Right ventricle myocardium superior (tissue), 1 donor: ENCODE measurements at places on chromosomes 1 and 21. TPM values are rescaled to one million over a fixed set of nuclear protein-coding genes. Genes with fewer than 3 reads are reported as not detected.

Gene DHDDS
- 23.7 TPM for total RNA-seq

Gene CSF3R
- 3.3 TPM for total RNA-seq

Gene SAMD11
- 1.5 TPM for total RNA-seq

Gene ZBTB18
- total RNA-seq = 29.9 TPM

Gene CCDC17
- total RNA-seq = 1.0 TPM

Gene HTR6
- not detected for total RNA-seq

DNA sequence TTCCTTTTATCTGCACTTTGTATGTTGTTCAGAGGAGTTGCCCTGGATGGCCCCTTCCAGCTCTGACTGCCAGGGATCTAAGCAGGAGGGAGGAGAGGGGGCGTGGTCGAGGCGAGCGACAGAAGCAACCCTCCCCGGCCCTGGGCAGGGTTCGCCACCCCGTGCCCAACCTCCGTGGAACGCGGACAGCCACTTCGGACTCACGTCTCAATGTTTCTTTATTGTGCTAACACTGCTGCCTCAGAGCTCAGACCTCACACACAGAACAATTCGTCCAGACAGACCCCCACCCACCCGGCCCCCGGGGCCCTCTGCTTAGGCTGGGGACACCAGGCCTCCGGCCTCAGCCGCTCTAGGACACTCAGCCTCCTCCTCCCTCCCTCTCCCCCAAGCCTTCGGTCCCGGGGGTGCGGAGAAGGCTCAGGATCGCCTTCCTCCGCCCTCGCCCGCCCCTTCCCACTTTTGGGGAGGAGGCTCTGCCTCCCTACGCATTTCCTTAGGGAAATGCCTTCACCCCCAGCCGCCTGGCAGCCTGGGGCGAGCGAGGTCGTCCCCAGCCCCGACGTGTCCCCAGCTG, 8.3 kb downstream of the VSIG8 start:
- peak; percentile 93 for DNase-seq

DNA sequence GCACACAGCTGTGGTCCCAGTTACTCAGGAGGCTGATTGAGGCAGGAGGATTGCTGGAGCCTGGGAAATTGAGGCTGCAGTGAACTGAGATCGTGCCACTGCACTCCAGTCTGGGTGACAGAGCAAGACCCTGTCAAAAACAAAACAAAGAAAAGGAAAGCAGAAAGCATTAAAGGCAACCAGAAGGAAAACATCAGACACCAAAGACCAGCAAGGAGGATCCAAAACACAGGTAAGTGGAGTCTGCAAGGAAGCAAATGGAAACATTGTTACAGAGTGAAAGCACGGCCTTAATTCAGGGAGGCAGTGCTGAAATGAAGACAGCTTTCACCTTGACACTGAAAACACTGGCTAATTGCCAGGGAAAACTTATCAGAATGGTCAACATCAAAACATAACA, 40.8 kb downstream of the CFAP74 start:
- DNase-seq = no peak

GRCh38 chr1:155131285-155131684, 3.6 kb downstream of the EFNA1 start:
- peak; percentile 74 for DNase-seq

GRCh38 chr1:227914801-227915563, 32.8 kb downstream of the WNT9A start:
- peak; percentile 36 for DNase-seq

GRCh38 chr1:99250728-99251127, 13.6 kb upstream of the PLPPR4 start:
- DNase-seq = no peak

DNA sequence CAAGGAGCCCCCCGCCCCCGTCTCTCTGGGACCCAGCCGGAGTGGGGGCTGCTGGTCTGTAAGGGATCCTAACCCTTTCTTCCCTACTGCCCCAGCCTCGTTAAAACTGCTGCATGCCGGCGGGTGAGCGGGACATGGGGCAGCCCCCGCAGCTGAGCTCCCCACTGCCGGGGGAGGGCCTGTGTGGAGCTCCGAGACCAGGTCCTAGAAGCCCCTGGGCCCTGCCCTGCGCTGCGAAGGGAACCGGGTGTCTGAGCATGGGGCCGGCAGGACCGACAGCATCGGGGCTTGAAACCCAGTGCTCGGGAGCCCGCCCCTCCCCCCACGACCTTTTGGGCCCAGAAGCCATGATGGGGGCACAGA, 9.2 kb upstream of the COL6A1 start:
- peak; percentile 64 for DNase-seq

DNA sequence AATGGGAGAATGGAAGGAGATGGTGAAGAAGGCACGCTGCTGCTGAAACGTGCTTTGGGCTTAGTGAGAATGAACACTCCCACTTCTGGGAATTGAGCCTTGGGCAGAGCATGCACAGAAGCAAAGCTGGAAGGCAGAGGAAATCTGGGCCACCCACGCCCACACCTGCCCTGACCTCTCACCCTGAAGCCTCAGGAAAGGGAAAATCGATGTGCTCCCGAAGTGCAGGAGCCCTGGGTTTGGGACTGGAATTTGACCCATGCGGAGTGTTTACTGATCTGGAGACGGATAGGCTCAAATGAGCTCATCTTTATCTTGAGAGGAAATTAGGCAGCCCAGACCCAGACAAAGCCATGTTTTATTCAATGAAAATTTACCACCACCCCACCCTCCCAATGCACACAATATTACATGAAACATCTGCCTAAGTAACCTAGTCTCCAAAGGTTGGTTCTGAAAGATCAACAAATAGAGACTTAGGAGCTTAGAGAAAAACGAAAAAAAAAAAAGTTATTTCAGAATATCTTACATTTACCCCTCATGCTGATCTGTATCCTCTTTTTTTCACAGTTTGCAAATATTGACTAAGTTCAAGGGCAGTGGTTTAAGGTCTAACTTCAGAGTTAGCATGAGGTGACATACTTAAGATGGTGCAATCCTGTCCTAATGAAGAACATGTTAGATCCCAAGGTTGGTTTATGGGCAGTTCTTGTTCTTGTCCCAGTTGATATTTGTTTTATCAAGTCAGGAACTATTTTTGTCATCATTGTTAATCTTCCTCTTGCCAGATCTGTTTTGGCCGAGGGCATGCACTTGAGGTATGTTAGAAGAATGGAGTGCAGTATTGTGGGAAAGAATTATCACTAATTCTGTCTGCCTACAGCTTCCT, 63.0 kb downstream of the PROX1 start:
- DNase-seq = no peak

DNA sequence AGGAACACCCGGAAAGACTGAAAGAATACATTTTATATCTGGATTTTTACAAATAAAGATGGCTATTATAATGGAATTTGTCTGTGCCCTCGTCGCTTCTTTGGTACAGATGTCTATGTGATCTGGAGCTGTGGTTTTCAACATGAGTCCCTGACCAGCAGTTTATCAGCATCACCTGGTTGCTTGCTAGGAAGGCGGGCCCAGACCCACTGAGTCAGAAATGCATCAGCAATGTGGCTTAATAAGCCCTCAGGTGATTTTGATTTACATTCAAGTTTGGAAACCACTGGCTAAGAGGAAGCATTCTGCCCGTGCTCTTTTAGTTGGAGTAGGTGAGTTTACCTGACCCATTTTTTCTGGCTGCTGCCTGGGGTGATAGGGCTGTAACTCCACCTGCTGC, 31.7 kb downstream of the ATP1A1 start:
- DNase-seq = no peak

- no peak for DNase-seq
These were observed 21.4 kb upstream of the NPPB start for GRCh38 chr1:11880181-11880575.

DNA sequence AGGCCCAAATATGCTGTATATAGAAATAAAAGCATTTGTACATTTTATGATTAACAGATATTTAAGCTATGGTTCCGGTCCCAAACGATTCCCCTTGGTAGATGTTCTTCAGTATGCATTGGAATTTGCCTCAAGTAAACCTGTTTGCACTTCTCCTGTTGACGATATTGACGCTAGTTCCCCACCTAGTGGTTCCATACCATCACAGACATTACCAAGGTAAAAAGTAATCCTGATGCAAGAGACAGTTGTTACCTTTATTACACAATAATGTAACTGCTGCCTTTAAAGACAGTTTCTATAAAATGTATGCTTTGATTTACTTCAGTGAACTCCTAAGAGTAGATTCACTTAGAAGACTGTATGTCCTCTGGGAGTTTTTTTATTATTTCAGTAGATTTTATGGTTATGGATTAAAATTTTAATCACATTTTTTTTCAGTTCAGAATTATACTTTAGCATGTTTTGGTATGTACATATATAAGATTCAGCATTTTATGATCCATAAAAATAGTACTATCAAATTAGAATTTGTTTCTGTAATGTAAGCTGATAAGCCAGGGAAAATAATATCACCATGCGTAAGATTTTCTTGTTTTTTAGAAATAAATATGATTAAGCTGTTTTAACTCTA, 96.5 kb downstream of the USP25 start:
- no peak for DNase-seq

- DNase-seq = peak; percentile 96
These were observed 29.7 kb downstream of the ENO1 start for GRCh38 chr1:8848663-8849386.

GRCh38 chr21:29715089-29715488, 224.7 kb downstream of the GRIK1 start:
- DNase-seq = no peak

DNA sequence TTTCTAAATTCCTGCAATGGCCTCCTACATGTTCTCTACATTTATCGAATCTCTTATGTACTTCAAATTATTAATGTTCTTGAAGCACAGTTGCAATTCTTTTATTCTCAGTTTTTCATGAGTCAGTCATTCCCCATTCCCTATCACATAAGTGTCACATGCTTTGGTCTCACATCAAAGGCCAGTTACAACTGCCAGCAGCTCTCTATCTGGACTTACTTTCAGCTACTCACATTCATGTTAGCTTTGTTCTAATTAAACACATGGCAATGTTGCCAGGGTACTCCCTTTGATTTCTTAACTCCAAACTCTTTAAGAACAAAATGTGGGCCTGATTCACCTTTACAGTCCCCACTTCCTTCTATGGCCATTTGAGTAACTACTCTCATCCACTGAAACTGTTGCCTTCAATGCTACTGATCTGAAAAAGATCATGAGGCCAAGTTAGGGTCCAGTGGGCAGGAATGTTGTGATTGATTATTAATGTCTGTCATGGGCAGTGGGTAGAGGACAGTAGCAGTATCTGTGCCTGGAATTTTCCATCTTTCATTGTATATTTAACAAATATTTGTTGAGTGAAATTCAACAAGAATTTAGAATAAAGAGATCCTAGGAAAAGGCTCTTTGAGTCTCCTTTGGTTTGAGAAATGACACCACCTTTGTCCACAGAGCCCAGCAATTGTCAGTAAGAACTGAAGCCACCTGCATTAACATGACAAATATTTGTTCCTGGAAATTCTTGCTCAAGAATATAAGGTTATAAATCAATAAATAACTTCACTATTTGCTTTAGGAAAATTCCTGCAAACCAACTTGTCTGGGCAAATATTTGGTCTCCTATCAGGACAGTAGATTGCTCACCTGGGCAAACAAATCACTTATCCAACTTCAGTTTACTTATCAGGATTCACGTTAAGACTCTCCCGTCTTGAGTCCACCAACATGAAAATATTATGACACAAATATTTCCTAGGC, 153.6 kb upstream of the SAMSN1 start:
- DNase-seq = no peak

DNA sequence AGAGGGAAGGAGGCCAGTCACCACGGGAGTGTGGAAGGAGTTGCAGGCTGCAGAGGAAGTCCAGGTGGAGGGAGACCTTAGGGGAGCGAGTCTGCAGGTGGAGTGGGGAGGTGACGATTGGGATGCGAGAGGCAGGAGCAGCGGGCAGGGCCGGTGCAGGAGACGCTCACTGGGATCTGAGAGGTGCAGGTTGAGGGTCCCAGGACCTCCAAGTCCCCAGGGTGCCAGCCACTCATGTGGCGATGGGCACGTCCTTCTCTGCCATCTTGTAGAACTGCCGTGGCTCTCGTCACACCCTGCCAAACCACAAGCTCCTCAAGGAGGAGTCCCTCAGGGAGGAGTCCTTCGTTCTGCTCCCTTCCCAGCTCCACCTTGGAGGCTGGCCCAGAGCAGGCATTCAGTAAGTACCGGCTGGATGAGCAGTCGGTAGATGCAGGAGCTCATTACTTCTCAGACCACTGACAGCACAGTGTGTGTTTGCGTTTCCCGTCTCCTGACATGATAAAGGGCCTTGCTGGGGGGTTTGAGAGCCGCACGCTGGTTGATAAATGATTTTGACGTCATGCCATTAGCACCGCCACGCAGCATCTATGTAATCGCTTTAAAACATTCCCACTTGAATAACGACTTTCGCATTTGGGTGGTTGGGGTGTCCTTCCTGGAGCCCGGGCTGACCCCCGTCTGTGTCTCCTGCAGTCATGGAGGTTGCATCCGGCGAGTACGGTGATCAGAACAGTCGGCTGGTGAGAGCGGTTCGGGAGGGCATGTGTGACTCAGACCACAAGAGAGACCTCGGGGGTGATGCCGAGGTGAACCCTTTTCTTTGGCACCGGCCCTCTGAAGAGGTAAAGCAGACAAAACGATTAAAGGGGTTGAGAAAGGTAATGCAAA, 27.8 kb downstream of the TFF3 start:
- no peak for DNase-seq

DNA sequence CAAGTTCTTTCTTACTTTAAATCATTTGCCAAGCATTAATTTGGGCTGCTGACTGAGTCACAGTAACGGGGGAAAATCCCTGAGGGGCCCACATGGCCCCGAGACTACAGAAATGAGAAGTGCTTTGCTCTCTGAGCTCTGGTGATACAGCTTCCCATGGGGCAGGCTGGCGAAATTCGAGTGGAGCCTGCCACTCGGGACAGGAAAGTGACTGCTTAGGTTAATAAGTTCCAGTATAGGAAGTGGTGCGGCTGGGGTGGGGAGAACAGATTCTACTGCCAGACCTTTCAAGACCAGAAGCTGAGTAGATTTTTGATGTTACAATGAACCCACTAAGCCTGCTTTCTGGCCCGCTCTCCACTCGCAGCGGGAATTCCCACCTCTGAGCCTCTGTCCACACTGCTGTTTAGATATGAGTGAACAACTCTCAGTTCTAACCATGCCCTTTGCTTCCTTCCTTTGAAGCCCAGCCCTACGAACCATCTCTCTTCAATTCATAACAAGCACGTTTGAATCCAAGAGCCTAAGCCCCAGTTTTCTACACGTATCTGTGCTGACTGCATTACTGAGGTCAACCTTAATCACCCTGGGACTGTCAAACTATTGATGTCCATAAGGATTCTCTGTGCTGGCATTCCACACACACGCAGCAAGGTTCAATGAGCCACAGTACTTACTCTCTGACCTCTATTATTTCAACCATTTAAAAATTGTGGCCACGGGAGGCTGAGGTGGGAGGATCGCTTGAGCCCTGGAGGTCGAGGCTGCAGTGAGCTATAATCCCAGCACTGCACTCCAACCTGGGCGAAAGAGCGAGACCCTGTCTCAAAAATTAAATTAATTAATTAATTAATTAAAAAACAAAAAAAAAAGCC, 9.6 kb downstream of the ZBTB17 start:
- DNase-seq = no peak

DNA sequence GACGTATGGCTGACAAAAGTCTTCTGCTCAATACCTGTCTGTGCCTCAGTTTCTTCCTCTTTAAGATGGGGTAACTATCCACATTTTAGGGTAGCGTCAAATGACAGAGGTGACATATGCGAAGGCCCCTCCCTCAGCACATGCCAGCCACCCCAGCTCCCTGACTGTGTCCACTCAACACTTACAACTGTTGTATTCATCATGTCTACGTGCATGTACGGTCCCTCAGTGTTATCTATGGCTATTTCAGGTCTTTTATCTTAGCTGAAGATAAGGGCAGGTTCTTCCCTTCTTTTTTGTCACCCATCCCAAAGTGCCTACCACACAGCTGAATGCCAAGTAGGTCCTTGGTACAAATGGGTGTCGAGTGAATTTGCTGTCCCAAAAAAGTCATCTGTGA, 8.3 kb upstream of the C1orf198 start:
- DNase-seq = no peak
